ENCODE measurements at places on chromosomes 2 and 18.

DNA sequence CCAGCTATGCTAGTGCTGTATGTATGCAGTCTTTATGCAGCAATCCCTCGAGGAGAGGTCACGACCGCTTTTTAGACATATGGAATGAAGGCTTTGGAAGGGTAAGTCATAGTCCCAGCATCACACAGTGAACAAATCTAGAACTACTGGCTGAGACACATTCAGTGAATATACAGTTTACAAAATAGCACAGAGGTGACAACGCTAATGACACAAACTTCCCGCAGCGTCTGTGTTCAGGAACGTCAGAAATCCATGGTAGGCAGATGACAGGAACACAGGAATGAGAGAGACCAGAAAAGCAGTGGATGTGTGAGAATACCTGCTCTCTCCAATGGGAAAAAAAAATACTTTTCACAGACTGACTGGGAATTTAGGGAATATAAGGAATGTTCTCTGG, 29.6 kb downstream of the CABYR start:
- no peak for DNase-seq

DNA sequence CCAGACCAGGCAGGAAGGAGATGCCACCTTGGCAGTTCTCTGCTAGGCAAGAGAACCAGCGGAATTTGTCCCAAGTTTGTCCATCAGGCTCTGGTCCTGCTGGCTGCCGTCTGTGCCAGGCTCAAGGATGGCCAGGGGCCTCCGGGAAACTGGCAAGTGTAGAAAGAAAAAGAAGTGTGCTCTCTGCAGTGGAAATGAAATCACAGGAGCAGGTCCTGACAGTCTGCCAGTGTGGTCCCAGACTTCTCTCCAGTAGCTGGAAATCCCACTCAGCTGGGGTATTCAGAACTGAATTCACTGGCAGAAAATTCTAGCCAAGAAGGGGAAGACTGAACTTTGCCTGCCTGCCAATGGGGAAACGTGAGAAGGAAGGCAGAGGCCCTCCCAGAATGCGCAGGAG, 91.0 kb downstream of the STPG4 start:
- no peak for DNase-seq

DNA sequence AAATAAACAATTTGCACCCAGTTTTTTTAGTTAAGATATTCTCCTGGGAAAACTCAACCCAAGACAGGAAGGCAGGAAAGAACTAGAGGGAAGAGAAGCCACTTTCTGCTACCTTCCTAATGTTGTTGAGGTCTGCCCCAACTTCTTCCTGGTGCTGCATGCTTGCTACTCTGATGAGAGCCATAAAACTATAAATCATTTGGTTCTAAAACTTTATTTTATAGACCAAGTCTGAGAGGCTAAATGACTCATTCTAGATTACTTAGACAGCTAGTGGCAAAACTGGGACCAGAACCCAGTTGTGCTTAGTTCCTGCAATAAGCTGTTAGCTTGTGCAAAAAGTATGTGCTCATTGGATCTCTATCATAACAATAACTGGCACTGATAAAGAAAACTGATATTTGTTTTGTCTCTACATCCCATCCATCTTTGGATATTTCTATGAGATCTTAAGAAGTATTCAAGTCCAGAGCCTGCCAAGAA, 344.9 kb upstream of the SLC14A2 start:
- DNase-seq, result no peak

DNA sequence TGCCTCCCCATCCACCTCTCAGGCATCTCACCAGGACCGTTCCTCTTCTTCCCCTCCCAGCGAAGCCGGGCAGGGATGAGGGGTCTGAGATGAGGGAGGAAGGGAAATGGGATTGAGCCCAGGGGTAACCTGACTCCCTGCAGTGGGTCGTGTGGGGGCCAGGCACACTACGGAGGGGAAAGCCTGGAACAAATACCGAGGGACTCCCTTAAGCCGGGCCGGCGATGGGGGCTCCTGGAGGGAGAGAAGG, 250 bp upstream of the SPEG start:
- no peak for DNase-seq

DNA sequence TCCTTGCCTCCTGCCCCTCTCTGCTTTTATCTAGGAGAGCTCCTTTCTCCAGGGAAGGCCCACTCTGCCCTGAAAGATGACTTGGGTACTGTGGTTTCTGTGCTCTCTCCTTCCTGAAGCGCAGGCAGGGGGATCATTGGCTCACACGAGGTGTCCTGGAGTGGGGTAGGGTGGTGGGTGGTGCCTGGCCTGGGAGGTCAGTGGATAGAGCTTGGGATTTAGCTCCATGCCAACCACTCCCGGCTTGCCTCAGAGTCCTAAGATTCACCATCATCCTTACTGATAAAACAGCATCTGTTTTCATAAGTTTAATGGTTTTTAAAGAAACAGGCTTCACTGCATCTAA, 63.1 kb downstream of the CIB4 start:
- DNase-seq, result no peak

DNA sequence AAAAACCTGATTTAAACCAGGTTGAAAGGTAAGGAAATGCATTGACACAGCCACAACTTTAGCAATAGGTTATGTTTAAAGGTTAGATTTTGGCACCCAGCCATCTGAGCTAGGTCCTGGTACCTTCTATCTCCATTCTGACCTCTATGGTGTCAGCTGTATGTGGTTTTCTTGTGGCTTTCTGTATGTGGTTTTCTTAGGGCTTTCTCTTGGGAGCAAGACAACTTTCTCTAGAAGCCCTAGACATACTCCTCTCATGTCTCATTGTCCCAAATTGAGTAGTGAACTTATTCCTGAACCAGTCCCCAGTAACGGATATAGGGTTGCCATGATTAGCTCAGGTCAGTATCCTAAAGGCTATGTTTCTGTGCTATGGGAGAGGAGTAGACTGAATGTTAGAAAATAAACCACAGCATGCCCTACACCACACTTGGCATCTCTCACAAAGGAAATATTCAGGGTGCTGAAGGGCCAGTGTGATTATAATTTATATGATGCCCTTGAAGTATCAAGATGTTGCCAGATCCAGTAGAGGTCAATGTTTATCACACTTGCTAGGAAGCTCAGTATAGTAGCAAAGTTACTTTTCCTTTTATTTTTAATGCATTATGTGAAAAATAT, 176.1 kb downstream of the CAPN13 start:
- DNase-seq, result no peak

DNA sequence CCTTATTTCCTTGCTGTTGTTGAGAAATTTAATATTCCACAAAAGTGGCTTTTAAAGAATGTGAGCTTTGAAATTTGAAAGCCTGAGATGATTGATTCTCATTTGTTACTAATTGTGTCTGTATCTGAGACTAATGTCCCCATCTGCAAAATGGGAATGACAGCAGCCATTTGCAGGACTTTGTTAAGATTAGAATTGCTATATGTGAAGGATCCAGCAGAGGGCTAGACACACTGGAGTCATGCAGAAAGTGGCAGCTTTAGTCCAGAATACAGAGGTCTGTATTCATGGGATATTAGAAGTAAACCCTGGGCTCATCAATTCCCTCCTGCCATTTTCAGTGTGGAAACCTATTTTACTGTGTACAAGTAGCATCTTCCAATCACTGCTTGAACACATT, 296.5 kb upstream of the GYPC start:
- DNase-seq, result no peak

- DNase-seq, result no peak
Observed at GRCh38 chr2:212078103-212078502, 460.5 kb downstream of the ERBB4 start.

- DNase-seq, result no peak
Observed at GRCh38 chr2:233928594-233929351, 11.6 kb downstream of the TRPM8 start.

- no peak for DNase-seq
Observed at GRCh38 chr18:23485386-23485785, 17.9 kb upstream of the RMC1 start.

DNA sequence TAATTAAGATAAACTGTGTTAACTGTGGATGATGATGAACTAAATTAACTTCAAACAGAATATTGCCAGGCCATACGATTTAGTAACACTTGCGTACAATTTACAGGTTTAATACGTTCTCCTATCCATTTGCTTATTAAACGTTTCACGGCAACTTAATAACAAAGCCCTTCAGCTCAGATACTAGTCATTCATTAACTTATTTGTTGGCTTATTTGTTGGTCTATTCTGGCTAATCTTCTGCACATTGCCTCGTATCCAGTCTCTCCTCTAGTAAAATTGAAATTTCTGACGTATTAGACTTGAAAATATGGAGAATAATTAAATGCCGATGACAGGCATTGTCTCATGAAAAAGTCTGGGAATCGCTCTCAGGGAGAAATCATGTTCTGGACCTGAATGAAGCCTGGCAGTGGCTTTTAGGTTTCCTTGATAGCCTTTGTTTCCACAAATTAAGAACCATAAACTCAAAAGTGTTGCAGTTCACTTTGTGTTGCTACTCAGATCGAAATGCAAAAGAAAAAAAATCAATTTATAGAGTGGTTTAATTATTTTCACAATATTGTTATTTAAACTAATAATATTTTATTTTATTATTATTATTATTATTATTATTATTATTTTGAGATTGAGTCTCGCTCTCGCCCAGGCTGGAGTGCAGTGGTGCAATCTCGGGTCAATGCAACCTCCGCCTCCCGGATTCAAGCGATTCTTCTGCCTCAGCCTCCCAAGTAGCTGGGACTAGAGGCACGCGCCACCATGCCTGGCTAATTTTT, 4.5 kb downstream of the SCLY start:
- no peak for DNase-seq

DNA sequence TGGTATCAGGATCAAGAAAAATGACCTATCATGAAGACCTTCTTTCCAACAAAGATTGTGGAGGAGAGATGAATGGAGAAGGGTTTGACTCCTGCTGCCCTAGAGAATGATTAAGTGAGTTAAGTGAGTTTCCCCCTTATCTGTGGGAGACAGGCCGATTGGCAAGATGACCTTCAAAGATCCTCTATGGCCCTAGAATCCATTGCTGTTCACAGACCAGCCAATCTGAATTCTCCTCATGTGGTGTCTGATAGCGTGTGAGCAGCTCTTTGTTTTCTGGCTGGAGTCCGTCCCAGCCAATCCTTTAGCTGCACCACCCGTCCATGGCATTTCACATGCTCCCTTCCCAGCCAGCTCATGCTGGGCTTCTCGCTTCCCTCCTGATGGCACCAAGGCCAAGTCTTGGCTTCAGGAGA, 79.4 kb downstream of the MARCHF4 start:
- no peak for DNase-seq

DNA sequence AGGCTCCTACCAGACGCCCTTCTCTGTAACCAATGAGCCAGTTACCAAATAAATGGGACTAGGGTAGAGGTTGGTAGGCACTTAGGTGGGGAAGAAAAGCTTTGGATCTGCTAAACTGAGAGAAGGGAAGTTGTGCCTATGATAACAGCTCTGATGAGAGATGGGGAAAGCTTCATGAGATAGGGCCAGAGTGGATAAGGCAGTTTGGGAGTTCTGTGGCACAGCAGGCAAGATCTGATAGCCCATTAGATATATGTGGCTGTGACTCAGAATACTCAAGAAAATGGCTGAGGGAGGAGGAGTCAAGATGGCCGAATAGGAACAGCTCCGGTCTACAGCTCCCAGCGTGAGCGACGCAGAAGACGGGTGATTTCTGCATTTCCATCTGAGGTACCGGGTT, 99.8 kb downstream of the PDE11A start:
- no peak for DNase-seq

DNA sequence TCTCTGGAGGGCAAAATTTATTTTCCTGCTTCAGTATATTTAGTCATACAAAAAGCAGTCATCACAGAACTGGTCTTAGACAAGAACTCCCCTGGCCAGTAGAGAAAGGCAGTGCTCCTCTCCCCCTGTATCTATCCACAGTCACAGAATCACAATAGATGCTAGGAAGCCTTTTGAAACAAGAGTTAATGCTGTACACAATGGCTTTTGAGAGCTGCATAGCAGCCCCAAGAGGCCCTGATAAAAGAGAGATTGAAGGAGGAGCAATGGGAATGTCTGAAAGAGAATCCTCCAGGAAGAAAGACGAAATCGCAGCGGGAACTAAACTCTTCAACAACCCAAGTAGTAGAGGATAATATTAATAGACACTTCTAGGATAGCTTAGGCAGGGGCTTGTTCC, 330.2 kb downstream of the RBM43 start:
- no peak for DNase-seq

GRCh38 chr2:232447091-232447620, 8.8 kb upstream of the ALPI start:
- no peak for DNase-seq

- DNase-seq, result no peak
Observed at GRCh38 chr2:134665727-134666506, 52.9 kb downstream of the TMEM163 start.

DNA sequence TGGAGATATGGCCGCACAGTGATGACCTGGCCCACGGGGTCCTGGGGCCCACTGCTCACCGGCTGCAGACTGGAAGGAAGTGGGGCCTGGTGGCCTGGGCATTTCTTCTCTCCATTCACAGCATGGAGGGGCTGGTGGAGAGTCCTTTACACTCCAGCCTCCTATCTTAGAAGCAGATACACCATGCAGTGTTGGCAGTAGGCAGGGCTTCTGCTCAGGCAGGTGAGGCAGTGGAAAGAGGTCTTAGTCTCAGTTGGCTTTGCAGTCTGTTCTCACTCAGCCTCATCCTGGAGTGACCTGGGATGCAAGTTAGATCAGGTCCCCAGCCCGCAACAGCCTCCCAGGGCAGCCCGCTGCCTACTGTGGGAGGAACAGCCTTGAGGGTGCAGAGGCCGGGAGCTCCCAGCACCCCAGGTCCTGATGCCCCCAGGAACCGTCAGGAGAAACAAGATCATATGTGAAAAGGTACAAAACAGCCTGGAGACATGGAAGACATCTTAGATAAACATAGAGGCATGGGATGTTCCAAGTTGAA, 45.8 kb upstream of the OTOS start:
- no peak for DNase-seq

DNA sequence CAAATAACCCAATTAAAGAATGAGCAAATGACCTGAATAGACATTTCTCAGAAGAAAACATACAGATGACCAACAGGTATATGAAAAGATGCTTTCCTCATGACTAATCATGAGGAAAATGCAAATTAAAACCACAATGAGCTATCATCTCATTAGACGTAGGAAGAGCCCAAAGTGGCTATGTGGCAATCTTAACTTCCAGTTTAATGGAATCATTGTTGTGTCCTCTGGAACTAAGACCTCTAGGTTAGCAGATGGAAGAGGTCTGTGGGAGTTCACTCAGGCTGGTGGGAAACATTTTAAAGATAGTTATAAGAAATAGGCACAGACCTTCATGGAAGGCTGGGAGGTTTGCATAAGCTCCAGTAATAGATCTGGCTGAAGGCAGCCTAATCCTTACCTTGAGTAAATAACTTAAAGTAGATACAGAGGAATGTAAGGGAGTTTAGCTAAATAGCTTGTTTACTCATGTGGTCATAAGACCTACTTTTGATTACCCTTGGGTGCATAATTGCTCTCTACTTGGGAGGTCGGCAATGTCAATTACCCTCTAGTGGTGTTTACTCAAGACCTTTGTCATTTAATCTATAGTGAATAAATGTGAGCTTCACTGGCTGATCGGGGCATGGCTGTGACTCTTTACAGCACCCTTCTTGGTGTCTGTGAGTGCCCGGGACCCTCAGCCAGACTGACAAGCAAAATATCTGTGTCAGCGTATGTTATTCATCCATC, 119.0 kb downstream of the GULP1 start:
- peak; percentile 18 for DNase-seq

GRCh38 chr2:64558445-64559081, 34.4 kb downstream of the AFTPH start:
- DNase-seq, result no peak

- DNase-seq, result no peak
Observed at GRCh38 chr2:160826496-160826895, 332.9 kb upstream of the RBMS1 start.

- DNase-seq, result no peak
Observed at GRCh38 chr2:27461118-27461517, 18.9 kb downstream of the KRTCAP3 start.

GRCh38 chr2:178990533-178991241, 59.2 kb downstream of the CCDC141 start:
- no peak for DNase-seq

Data from Caki2 (cell line).